ENCODE measurements at places on chromosomes 1 and 21.

DNA sequence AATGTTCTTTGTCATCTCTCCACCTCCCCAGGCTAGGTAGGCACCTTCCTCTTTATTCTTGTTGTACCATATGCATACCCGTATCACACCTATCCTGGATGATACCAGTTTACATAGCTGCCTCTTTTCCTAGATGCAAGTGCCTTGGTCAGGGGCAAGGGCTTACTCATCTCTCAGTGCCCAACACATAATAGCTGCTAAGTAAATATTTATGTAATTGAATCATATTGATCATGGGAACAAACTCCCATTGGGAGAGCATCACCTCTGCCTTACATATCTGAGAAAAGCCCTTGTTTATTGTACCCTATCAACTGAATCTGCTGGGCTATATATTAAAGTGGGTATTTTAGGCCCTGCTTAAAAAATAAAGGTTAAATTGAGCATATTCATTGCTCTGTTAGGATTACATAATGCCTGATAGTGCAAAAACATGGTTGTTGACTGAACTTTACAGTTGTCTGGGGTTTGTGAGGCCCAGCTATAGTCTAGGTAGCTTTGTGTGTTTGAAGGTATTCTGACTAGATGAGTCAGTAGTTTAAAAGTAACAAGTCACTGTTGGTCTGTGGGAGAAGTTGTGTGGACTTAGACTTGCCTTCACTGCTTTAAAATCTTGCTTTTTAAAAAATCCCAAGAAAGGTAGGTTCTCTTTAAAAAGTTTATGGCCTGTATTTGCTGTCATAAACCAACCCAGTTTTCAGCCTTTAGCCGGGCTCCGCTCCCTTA is 82.6 kb downstream of the OLFML2B start:
- no peak for DNase-seq

GRCh38 chr1:38560457-38560856 is 299.1 kb downstream of the RRAGC start:
- DNase-seq = no peak

DNA sequence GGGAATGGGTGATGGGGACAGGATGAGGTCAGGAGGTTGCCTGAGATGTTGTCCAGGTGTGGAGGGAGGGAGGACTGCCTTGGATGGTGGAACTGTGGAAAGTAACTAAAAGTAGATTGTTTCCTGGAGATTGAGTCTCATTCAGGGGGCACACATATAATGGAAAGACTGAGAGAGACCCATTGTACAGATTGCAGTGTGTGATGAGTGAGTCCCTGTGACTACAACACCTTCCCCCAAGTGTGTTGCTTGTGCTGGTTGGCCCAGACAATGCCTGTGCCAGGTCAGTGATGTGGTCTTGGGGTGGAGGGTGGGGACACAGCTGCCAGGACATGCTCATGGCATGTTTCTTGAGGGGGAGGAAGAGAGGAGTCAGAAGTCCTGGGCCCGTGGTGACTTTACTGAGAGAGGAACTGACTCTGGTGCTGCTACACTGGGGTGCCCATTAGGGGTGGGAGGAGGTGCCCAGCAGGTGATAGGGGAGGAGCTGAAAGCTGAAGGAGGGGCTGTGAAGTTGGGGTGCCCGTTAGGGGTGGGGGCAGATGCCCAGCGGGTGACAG is 5.2 kb downstream of the SNAP47 start:
- no peak for DNase-seq

DNA sequence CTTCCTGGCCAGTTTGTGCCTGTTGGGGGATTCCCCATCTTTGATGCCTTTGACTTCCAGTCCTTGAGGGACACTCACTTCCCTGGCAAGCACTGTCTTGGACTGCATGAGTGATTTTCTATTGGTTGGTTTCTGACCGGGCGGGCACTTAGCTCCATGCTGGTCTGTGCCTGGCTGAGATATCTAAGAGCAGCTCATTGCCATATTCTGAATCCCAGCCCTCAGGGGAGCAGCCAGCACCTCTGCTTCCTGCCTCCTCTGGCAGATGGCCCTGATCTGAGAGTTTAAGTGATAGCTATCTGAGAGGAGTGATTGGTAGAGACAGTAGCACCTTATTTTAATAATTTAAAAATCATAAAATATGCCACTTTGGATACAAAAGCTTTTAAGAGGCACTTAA is 52.5 kb downstream of the DISC1 start:
- no peak for DNase-seq

- DNase-seq = no peak
Measured at GRCh38 chr1:96060621-96061020, 661.0 kb upstream of the PTBP2 start.

GRCh38 chr1:246159279-246160227 is 347.5 kb downstream of the SMYD3 start:
- no peak for DNase-seq

DNA sequence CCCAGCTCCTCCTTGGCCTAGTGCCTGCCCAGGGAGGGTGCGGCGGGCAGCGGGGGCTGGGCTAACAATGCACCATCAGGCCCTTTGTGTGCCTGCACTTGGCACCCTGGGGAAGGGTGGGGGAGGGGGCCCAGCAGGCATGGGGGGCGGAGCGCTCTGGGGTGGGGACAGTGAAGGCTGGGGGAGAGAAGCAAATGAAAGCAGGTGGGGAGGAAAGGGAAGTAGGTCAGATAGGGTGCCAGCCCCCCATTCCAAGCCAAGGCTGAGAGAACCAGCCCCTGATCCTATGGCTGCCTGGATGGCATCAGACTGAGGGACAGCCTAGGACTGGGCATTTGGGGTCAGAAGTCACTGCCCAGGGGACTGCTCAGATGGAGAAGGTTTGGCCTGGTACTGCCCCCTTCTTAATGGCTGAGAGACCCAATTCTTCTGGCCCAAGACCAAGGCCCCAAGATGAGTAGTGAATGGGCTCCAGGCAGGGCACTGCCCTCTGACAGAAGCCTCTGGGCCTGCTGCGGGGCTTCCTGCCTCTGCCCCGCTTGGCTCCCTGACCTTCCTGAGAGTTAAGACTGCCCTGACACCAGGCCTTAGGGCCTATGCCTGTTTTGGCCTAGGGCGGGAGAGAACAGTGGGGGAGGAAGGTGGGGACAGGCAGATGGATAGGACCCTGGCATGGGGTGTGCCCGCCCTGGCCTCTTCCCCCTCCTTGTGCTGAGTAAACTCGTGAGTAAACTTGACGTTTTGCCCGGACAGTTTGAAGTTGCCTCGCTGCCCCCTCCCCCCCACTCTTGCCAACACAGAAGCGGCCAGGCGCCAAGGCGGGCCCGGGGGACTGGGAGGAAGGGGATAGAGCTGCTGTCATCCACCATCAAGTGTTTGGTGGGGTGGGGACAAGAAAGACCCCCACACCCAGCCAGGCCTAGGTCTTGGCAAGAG is 2.7 kb downstream of the ZBTB7B start:
- no peak for DNase-seq

- DNase-seq = no peak
Measured at GRCh38 chr1:160436966-160437365, 36.6 kb downstream of the VANGL2 start.

DNA sequence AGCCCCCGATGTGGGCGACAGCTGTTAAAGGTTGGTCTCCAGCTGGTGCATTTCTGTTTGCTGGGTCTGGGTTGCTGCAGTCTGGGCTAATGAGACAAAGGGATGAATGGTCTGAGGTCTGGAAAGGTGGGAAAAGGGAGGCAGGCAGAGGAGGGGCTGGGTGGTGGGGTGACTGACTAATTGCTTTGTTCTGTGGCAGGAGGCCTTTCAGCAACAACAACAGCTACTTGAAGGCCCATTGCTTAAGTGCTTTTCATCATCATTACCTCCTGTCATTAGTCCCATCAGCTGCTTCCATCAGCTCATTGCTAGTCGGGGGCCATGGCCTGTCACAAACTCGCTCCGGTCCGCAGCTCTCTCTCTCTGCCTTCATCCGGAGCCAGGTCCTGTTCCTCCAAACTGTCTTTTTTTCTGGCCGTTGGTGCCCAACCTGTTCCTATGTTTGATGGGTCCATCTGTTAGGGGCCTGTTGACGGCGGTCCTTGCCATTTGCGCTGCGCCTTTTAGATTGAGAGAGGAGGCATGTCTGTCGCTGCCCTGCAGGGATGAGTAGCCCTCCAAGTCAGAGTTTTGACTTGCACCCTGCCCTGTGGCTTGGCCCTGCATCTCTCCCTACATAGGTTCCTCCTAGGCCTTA is 105.6 kb upstream of the PLXNA2 start:
- DNase-seq = no peak

DNA sequence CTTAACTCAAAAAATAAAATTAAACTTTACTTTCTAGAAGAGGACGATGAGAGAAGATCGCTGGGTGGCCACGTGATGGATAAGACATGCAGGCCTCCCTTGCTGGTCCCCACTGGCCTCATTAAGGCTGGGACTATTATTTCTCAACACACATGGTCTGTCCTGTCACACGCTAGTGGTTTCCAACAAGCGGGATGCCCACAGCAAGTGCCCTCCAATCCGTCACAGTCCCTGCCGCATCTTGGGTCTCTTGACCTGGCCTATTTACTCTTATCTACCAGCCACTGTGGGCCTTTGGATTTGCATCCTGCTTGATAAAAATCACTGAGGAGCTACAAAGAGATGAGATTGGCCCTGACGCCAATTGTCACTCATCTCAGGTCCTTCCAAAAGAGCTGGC is 30.0 kb downstream of the CAPZB start:
- no peak for DNase-seq

DNA sequence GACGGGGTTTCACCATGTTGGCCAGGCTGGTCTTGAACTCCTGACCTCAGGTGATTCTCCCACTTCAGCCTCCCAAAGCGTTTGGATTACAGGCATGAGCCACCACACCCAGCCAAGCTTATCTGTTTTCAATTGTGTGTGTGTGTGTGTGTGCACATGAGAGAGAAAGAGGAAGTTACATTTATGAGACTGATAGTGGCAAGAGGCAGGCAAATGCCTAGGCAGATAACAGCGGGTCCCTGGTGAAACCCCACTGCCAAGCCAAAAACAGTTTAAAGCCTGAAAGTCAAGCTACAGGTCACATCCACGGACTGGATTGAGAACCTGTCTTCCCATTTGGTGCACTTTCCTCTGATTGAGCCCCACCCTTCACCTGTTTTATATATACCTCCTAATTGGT is 35.1 kb upstream of the IFNGR2 start:
- DNase-seq = no peak

GRCh38 chr1:1013922-1014648 is 788 bp downstream of the ISG15 start:
- no peak for DNase-seq

- DNase-seq = no peak
Measured at GRCh38 chr1:83060651-83061390, 938.1 kb downstream of the TTLL7 start.

DNA sequence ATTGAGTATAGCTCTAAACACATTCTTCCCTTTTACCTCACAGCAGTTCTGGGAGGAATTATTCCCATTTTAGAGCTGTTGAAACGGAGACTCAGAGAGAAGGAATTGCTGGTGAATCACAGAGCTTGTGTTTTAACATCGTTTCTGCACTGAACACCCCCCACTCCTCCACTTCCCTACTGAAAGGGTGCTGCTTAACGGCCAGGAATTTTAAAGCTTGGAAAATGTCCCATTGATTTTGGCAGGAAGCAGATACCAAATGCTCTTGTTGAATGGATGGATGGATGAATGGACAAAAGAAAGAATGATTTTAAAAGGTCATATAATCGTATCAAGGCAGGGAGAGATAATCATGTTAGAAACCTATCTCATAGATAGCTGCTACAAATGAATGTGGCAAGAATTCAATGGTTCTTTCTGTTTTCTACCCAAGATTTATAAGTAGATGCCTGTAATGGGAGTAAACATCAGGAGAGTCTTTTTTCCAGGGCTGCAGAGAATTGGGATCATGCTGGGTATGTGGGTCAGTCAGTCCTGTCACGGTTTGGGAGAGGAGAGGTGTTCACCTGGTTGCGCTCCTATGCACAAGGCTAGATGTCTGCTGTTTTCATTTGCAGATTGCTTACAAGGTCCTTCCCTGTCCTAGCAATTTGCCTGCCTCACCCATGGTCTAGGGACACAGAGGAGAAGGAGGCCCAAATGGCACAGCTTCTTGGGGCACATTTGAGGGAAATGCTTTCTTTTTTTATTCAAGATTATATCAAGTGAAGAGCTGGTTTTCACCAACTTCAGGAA is 19.0 kb downstream of the FAM163A start:
- DNase-seq = no peak

DNA sequence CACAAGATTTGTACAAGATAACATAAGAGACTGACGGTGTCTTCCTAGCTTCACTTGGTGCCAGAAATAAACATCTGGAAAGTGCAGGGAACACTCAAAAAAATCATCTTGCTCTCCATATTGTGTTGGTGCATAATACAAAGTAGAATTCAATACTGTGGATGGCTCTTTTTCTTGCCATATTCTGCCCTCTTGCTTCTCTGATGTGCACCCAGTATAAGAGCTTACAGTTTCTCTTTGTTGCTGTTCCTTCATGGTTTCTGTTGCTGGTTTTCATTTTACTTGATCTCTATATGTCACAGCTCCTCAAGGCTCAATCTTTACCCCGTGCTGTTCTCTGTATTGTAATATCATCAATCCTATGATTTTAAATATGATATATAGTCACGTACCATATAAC is 528.5 kb upstream of the ZP4 start:
- no peak for DNase-seq

DNA sequence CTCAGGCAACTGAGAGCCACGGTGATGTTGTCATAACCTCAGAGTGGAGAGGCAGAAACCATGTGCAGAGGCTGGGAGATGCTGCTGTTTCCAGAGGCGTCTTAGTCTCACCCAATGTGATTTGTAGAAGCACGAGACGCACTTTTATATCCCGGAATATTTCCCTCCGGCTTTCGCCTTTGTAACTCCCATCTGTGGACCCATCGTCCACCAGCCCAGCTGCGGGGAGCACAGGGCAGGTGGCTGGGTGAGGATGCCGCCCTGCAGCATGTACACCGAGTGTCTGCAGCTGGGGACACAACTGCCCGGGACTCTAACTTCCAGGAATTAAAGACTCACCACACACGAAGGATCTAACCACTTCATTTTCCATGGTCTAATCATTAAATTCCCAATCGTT is 43.5 kb downstream of the UBASH3A start:
- no peak for DNase-seq

DNA sequence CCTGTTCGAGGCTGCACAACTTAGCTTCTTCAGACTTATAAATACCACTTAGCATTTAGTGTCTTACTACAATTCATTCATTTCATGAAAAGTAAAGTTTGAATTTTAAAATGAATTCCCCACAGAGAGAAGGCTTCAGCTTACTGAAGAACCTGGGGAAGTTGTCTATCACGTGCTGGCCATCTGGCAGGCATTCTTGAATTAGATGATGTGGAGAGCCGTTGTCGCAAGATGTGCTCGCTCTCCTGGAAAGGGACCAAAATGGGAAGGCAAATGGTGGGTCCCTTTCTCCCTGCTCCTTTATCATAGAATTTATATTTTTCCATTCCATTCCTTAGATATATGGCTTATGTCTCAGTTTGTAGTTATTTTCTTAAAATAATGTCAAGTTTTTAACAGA is 90.5 kb downstream of the CD247 start:
- DNase-seq = no peak

GRCh38 chr1:230797376-230797920 is 50.3 kb downstream of the CAPN9 start:
- no peak for DNase-seq
